Breast epithelium (tissue), 4 donors: ENCODE measurements at places on chromosomes 5 and 9.

GRCh38 chr9:125549891-125550885, 156.8 kb downstream of the MAPKAP1 start:
- peaks cover 13% of the 10 kb centered on the region for H3K4me1 ChIP-seq
- H3K4me3 ChIP-seq, result no peak overlapping the region
- peak overlapping the region; percentile 59 for H3K27ac ChIP-seq

GRCh38 chr5:74232276-74232675, 408.3 kb downstream of the ENC1 start:
- DNase-seq, result no peak
- no peaks in the 10 kb centered on the region for H3K4me1 ChIP-seq
- H3K27ac ChIP-seq, result peak overlapping the region; percentile 15

DNA sequence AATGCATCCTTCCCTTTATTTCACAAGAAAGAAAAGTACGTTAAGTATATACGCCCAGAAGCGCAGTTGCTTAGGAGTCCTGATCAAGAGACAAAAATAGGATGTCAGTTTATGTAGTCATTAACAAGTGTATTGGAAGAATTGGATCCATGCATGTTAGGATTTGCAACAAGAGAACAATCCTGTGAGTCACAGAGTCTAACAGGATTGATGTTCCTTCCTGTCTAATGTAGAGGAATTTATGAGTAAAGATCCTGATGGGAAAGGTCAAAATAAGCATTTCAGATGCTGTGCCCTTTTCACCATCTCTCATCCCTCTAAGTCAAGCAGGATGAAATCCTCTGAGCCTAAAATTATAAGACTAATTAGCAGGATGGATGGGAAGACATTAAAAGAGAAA, 406.0 kb upstream of the GRIA1 start:
- DNase-seq, result no peak
- H3K4me3 ChIP-seq, result no peak overlapping the region
- H3K4me1 ChIP-seq, result no peaks in the 10 kb centered on the region
- no peaks in the 10 kb centered on the region for H3K27me3 ChIP-seq

DNA sequence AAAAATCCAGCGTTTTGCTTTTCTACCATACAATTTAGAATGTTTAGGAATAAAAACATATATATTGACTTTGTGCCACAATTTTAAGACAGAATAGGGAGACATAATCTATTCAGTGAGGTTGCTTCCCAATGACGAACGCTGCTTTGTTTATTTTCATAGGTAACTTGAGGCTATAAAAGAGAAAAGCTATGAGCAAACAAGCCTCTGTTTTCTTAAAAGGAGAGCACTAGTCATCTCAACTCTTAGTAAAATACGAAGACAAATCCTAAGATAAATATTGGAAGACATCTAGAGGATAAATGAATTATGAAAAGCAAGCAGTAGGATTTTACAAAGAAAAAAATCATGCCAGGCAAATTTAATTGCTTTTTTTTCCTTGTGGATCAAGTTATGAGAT, 363.6 kb downstream of the ANXA1 start:
- no peaks in the 10 kb centered on the region for H3K36me3 ChIP-seq
- H3K27me3 ChIP-seq, result no peaks in the 10 kb centered on the region
- no peaks in the 10 kb centered on the region for H3K4me1 ChIP-seq
- no peak overlapping the region for H3K4me3 ChIP-seq
- H3K27ac ChIP-seq, result no peak overlapping the region

GRCh38 chr9:75998096-75998780, 107.8 kb downstream of the PCSK5 start:
- H3K4me3 ChIP-seq, result no peak overlapping the region
- H3K27me3 ChIP-seq, result no peaks in the 10 kb centered on the region
- H3K27ac ChIP-seq, result no peak overlapping the region
- no peak for DNase-seq
- no peaks in the 10 kb centered on the region for H3K4me1 ChIP-seq

GRCh38 chr5:179279347-179280094, 65.7 kb downstream of the ADAMTS2 start:
- H3K4me3 ChIP-seq, result no peak overlapping the region
- H3K27ac ChIP-seq, result no peak overlapping the region
- H3K27me3 ChIP-seq, result no peaks in the 10 kb centered on the region
- peaks cover 16% of the 10 kb centered on the region for H3K4me1 ChIP-seq
- DNase-seq, result no peak
- H3K36me3 ChIP-seq, result no peaks in the 10 kb centered on the region

GRCh38 chr5:118923295-118924005, 64.9 kb downstream of the DTWD2 start:
- no peaks in the 10 kb centered on the region for H3K27me3 ChIP-seq
- H3K27ac ChIP-seq, result no peak overlapping the region
- H3K4me1 ChIP-seq, result no peaks in the 10 kb centered on the region
- DNase-seq, result no peak
- no peak overlapping the region for H3K4me3 ChIP-seq

GRCh38 chr5:39762761-39763160, 338.0 kb upstream of the DAB2 start:
- no peaks in the 10 kb centered on the region for H3K36me3 ChIP-seq
- DNase-seq, result no peak
- H3K27ac ChIP-seq, result no peak overlapping the region
- no peaks in the 10 kb centered on the region for H3K27me3 ChIP-seq
- no peaks in the 10 kb centered on the region for H3K4me1 ChIP-seq

DNA sequence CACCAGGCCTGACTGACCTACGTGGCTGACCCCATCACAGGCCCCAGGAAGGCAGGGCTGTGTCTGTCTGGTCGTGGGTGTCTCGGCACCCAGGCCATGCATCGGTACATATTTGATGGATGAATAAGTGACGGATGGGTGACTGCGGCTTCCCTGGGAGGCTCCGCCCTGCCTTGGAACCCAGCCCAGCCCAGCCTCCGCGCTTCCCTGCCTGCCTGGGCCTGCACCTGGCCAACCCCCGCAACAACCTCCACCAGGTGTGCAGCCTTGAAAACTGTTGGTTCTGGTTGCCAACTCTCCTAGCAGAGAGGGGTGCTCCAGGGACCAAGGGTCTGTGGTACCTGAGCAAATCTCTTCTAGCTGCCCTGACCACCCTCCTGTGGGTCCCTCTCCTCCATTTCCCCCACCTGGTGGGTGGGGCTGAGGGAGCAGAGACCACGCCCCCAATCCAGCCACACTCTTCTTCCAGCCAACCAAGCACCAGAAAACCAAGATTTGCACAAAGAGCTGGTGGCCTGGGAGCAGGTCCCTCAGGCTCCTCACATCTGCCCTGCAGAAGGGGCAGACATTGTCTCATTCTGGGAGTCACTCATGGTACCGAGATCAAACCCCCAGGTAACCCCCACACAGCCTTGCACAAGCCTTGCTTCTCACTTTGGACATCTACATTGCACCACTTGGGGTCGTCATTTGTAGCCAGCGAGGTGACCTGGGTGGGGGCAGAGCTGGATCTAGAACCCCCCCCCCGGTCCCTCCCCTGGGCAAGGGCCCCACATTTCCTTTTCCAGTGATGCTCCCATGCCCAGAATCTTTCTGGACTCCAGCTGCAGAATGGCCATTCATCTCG, 100.6 kb upstream of the IER5L start:
- H3K27me3 ChIP-seq, result no peaks in the 10 kb centered on the region
- DNase-seq, result peak; percentile 60
- no peak overlapping the region for H3K27ac ChIP-seq
- H3K4me3 ChIP-seq, result peak overlapping the region; percentile 34

DNA sequence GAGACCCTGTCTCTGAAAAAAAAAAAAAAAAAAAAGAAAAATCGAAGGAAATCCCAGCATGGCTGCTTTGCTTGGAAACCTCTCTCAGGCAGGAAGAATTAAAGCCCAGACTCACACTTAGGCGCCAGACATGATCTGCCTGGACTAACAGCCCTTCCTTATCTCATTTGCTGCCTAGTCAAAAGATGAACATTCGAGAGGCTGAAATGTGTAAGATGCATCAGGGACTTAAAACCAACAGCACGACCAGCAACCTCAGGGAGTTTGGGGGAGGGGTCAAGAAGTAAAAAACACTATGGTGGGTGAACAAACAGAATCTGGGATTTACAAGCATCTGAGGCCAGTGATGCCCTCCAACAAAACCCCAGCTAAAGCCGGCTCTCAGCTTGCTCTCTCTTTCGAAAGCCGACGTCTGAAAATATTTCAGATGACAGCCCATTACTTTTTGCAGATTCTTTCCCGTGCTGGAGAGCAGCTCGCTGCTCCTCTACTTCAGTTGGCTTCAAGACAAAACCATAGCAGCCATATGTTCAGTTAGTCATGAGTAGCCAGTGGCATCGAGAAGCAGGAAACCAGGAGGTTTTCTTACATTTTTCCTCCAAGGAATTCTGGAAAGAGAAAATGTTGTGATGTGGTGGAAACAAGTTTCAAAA, 249.9 kb downstream of the MARCHF11 start:
- H3K27me3 ChIP-seq, result no peaks in the 10 kb centered on the region
- no peaks in the 10 kb centered on the region for H3K36me3 ChIP-seq
- no peaks in the 10 kb centered on the region for H3K4me1 ChIP-seq
- no peak overlapping the region for H3K27ac ChIP-seq
- no peak for DNase-seq
- no peak overlapping the region for H3K4me3 ChIP-seq

DNA sequence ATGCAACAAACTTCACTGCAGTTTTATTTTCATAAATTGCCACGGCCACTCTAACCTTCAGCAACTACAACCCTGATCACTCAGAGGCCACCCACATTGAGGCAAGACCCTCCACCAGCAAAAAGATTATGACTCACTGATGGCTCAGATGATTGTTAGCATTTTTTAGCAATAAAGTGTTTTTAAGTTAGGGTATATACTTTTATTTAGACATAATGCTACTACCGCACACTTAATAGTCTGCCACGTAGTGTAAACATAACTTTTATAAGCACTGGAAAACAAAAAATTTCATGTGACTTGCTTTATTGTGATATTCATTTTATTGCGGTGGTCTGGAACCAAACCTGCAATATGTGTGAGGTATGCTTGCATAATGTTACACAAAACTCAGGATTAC, 257.9 kb downstream of the ZSWIM6 start:
- H3K4me3 ChIP-seq, result no peak overlapping the region
- H3K36me3 ChIP-seq, result no peaks in the 10 kb centered on the region
- no peaks in the 10 kb centered on the region for H3K4me1 ChIP-seq
- H3K27ac ChIP-seq, result no peak overlapping the region
- no peak for DNase-seq

DNA sequence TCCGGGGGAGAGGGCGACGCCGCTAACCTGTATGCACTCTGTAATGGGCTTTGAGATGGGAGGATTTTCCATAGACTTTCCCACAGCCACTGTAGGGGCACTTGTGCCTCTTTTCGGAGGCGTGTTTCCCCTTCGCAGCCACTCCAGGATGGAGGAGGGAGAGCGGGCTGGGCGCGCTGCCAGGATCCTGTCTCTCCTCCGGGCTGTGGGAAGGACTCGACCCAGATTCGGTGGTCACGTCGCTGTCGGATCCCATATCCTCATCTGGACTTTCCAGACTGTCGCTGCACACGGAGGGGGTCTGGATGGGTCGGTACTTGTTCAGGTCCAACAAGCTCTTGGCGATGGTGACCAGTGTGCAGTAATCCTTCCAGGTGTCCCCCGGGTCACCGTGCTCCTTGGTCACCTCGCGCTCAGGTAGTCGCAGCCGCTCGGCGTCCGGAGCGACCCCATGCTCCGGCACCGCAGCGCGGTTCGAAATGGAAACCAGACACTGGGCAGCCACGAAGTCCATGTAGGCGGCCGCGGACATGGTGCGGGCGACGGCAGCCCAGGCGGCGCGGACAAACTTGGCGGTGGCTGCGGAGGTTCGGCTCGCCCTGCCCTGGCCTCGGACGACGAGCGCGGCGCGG, 1.5 kb downstream of the KLF9 start:
- H3K4me3 ChIP-seq, result peak overlapping the region; percentile 98
- H3K27me3 ChIP-seq, result no peaks in the 10 kb centered on the region
- peak; percentile 88 for DNase-seq
- peaks cover 13% of the 10 kb centered on the region for H3K4me1 ChIP-seq

DNA sequence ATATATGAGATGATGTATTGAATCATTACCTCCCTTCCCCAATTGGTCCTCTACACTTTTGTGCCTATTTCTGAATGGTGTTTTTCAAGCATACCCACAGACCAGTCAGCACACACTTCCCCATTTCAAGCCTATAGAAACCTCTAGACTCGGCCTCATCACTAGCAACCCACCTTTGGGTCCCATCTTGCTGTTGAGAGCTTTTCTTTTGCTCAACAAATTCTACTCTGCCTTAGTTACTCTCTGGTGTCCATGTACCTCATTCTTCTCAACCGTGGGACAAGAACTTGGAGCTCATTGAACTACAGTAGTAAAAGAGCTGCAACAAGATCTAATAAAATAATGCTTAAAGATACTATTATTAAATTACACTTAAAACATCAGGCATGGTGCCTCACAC, 49.0 kb upstream of the KDM4C start:
- no peaks in the 10 kb centered on the region for H3K36me3 ChIP-seq
- H3K27me3 ChIP-seq, result no peaks in the 10 kb centered on the region
- no peak for DNase-seq
- H3K4me3 ChIP-seq, result no peak overlapping the region
- H3K27ac ChIP-seq, result no peak overlapping the region

- no peaks in the 10 kb centered on the region for H3K4me1 ChIP-seq
- H3K27me3 ChIP-seq, result no peaks in the 10 kb centered on the region
- peak; percentile 37 for DNase-seq
- H3K36me3 ChIP-seq, result no peaks in the 10 kb centered on the region
These were observed 39.2 kb upstream of the NEK6 start for GRCh38 chr9:124218438-124218982.

GRCh38 chr9:16211946-16212345, 658.5 kb downstream of the BNC2 start:
- no peaks in the 10 kb centered on the region for H3K36me3 ChIP-seq
- H3K27ac ChIP-seq, result no peak overlapping the region
- no peak for DNase-seq
- no peaks in the 10 kb centered on the region for H3K27me3 ChIP-seq
- H3K4me1 ChIP-seq, result no peaks in the 10 kb centered on the region

GRCh38 chr5:142499591-142500226, 174.9 kb upstream of the SPRY4 start:
- no peaks in the 10 kb centered on the region for H3K27me3 ChIP-seq
- H3K27ac ChIP-seq, result no peak overlapping the region
- no peaks in the 10 kb centered on the region for H3K4me1 ChIP-seq
- no peak for DNase-seq

DNA sequence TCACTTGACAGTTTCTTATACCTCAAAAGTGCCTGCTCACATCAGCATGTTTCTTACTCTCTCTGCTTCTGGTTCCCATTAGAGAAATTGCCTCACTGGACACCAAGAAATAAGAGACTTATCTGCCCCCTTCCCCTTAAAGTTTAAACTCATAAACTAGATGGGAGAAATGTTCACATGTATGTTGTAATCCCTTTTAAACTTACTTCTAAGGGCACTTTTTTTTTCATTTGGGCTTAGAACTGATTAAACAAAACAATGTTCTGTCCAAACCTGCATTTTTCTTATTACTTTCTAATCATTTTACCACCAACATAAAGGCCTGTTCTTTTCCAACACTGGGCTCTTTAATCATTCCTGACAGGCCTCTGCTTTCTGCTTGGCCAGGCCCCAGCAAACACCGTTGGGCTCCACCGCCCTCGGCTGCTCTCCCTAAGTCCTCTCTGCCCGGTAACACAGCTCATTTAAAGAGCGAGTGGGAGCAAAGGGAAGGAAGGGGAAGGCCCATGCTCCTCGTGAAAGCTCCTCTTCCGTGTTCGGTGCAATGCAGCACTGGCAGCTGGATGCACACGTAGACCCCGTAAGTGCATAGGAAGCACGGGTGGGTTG, 53.4 kb downstream of the ROR2 start:
- peak overlapping the region; percentile 77 for H3K27ac ChIP-seq
- no peak for DNase-seq
- no peaks in the 10 kb centered on the region for H3K27me3 ChIP-seq
- H3K36me3 ChIP-seq, result no peaks in the 10 kb centered on the region
- peaks cover 5% of the 10 kb centered on the region for H3K4me1 ChIP-seq

GRCh38 chr9:119810645-119811429, 441.6 kb upstream of the BRINP1 start:
- no peak overlapping the region for H3K27ac ChIP-seq
- H3K4me1 ChIP-seq, result no peaks in the 10 kb centered on the region
- no peaks in the 10 kb centered on the region for H3K36me3 ChIP-seq
- DNase-seq, result no peak
